ENCODE measurements at places on chromosomes 13 and 19.
A peak's percentile ranks its signal among the peaks of the same experiment; 100 is the strongest.

DNA sequence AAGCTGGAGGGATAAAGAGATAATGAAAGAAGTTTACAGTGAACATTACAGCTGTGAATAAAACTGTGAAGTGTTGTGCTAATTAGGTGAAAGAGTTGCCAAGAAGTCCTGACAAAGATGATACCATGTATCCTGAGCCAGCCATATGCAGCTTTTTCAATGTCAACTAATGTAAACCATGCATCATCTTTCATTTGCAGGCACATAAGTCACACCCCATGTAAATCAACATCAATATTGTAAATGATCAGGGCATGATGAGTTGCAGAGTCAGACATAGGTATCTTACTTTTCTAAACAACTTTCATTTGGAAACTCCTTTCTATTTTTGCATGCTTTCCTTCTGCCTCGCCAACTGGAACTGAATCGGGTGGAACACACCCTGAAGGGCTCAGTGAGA is 569.1 kb downstream of the TBC1D4 start:
- DNase-seq = no peak

DNA sequence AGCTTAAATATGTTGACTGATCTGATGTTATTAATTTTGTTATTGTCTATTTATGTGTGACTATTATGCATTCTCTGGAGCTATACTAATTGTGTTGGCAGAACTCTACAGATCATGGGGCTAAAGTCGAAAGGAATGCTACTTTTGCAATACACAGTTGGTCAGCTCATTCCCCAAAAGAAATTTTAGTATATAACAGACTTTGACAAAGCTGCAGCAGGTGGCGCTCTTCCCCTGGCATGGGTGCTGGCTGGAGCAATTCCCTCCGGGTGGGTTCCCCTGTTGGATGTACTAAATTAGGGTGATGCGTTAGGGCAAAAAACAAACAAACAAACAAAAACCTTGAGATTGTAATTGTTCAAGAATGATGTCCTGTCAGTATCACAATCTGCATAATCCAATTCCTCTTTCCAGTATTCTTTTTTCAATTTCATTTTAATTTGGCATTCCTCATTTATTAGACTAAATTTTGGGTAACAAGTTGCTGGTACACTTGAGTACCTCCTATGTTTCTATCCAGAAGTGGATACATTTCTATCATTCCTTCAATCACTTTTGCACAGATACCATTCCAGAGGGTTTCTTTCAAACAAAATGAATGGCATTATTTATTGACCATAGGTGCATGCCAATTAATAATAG is 322.8 kb upstream of the EDNRB start:
- DNase-seq = peak; percentile 45

- no peak for DNase-seq
Observed at GRCh38 chr19:7912144-7912696, 2.4 kb upstream of the TGFBR3L start.

DNA sequence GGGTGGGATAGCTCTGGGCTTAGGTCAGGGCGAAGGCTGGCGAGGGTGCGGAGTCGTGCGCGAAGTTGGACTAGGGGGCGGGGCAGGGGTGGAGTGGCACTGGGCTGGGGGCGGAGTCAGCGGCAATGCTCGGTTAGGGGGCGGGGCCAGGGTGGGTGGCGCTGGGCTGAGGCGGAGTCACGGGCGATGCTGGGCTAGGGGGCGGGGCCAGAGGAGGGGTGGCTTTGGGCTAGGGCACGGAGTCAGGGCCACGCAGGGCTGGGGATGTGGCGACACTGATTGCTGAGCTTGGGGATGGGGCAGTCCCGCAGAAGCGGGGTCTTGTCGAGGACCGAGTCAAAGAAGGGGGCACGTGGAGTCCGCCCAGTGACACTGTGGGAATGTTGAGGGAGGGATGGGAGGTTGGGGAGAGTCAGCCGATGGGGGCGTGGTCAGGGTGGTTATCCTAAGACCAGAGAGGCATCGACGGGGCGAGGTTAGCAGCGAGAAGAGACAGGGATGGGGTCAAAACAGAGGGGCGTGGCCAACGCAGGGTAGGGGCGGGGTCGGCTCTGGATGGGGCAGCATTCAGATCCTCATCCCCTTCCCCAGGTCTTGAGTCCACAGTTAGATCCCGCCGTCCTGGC is 8.7 kb downstream of the HOMER3 start:
- DNase-seq = no peak

DNA sequence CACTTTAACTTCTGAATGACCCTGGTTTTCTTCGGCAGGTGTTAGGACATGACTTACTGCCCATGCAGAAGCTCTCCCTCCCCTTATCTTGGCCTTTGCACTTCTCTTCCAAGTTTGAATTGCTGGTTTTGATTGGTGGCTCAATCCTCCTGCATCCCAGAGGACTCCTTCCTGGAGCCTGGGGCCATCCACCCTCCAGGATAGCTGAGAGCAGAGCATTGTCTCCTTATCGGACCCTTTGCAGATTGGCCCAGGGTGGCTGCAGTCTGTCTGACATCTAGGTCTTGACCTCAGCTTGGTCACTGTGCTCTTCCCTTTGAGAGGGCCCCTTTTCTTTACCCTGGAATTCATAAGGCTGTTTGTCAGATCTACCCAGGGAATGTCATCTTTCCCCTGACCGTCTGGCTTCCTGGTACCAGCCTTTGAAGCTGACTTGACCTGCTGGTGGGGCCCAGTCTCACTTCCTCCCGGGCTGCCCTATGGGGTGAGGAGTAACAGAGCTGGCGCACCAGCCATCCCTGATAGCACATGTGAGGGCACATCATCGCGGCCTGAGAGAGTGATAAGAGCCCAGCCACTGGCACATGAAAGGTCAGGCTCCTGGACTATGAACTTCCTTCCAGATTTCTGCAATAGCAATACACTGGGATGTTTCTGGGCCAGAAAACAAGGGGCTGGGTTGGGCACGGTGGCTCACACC is 172.9 kb upstream of the UBL3 start:
- DNase-seq = no peak

Data from NCI-H1436 (cell line).